Cardiac muscle cell (in vitro differentiated cells and primary cell): ENCODE measurements at places on chromosomes 12 and 14. TPM values are rescaled to one million over a fixed set of nuclear protein-coding genes. Genes with fewer than 3 reads are reported as not detected.

- H3K4me1 ChIP-seq: peaks cover 11% of the 10 kb centered on the region
- H3K36me3 ChIP-seq: no peaks in the 10 kb centered on the region
- H3K27ac ChIP-seq: no peak overlapping the region
- no peak overlapping the region for H3K4me3 ChIP-seq
- H3K27me3 ChIP-seq: no peaks in the 10 kb centered on the region
- no peak for DNase-seq
Observed at GRCh38 chr14:23537351-23538049, 14.1 kb downstream of the ZFHX2 start.

GRCh38 chr12:93812626-93813025 lies 135.5 kb downstream of the CRADD start:
- no peak overlapping the region for H3K27ac ChIP-seq
- no peak overlapping the region for H3K4me3 ChIP-seq
- DNase-seq: no peak
- H3K27me3 ChIP-seq: no peaks in the 10 kb centered on the region
- peaks cover 23% of the 10 kb centered on the region for H3K4me1 ChIP-seq

GRCh38 chr14:75842551-75842950 lies 139.2 kb downstream of the TGFB3 start:
- peak overlapping the region; percentile 62 for H3K27ac ChIP-seq
- H3K4me3 ChIP-seq: no peak overlapping the region
- no peak for DNase-seq
- H3K27me3 ChIP-seq: no peaks in the 10 kb centered on the region

GRCh38 chr14:22159099-22159498 lies 429.9 kb downstream of the DAD1 start:
- H3K4me1 ChIP-seq: no peaks in the 10 kb centered on the region
- no peak overlapping the region for H3K4me3 ChIP-seq
- DNase-seq: no peak
- no peak overlapping the region for H3K27ac ChIP-seq
- peaks cover 2% of the 10 kb centered on the region for H3K27me3 ChIP-seq
- no peaks in the 10 kb centered on the region for H3K36me3 ChIP-seq

DNA sequence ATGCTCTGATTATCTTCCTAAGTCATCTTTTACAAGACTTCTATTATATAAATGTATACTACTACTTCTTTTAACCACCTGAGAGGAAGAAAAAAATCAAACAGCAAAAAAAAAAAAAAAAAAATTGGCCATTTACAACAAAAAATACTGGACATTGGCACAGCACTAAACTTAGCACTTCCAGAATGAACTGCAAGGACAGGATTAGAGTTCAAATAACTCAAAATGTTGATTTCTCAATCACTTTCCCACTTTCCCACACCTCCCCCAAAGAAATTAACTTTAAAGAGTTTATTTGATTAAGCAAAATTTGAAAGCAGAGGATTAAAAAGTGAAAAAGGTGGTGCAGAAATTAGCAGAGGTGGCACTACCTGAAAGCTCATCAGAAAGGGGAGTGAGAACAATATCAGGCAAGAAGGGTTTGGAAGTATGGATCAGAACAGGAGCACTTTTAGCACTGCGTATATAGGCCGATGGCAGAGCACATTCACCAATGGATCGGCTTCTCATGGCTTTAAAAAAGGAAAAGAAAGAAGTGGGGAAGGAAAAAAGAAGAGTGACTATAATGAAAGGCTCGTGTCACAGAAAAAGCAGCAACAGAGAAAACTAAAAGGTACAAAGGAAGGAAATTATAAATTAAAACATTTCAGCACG lies 109.2 kb downstream of the RALGAPA1 start:
- H3K4me3 ChIP-seq: no peak overlapping the region
- no peaks in the 10 kb centered on the region for H3K36me3 ChIP-seq
- H3K27ac ChIP-seq: no peak overlapping the region
- DNase-seq: no peak
- H3K27me3 ChIP-seq: no peaks in the 10 kb centered on the region
- no peaks in the 10 kb centered on the region for H3K4me1 ChIP-seq

- H3K27me3 ChIP-seq: peaks cover 37% of the 10 kb centered on the region
- DNase-seq: no peak
- no peaks in the 10 kb centered on the region for H3K4me1 ChIP-seq
- no peaks in the 10 kb centered on the region for H3K36me3 ChIP-seq
- H3K4me3 ChIP-seq: no peak overlapping the region
Observed at GRCh38 chr14:60632257-60632656, 17.0 kb downstream of the SIX1 start.

DNA sequence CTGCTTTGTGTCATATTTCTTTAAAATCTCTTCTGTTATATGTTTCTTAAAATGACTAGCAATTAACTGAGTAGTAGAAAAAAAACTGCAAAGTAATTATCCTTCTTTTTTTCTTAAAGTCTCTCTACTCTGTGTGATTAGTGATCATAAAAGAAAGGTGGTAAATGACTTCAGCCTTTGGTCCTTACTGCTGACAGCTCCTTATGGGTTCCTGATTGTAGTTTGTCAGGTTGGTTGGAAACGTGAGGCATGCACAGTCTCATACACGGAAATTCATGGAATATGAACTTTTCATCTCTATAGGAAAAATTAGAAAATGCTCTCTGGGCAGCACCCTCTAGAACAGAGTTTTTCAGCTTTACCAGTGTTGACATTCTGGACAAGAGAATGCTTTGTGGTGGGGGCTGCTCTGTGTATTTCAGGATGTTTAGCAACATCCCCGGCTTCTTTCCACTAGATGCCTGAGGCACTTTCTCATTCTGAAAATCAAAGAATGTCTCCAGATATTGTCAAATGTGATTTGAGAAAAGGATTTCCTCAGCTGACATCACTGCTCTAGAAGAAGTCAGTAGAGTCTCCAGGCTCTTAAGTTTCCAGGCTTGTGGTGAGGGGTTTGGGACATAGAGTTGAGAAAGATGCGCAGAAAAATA lies 121.0 kb downstream of the PIK3C2G start:
- no peaks in the 10 kb centered on the region for H3K36me3 ChIP-seq
- no peaks in the 10 kb centered on the region for H3K27me3 ChIP-seq
- no peak overlapping the region for H3K27ac ChIP-seq
- no peak overlapping the region for H3K4me3 ChIP-seq
- DNase-seq: no peak
- peaks cover 28% of the 10 kb centered on the region for H3K4me1 ChIP-seq

- peaks cover 5% of the 10 kb centered on the region for H3K4me1 ChIP-seq
- H3K4me3 ChIP-seq: no peak overlapping the region
- DNase-seq: no peak
- no peaks in the 10 kb centered on the region for H3K36me3 ChIP-seq
- no peak overlapping the region for H3K27ac ChIP-seq
Observed at GRCh38 chr12:5489760-5490406, 58.0 kb downstream of the NTF3 start.

GRCh38 chr12:89461649-89462612 lies 62.7 kb downstream of the GALNT4 start:
- peaks cover 6% of the 10 kb centered on the region for H3K4me1 ChIP-seq
- peak overlapping the region; percentile 19 for H3K27ac ChIP-seq
- H3K36me3 ChIP-seq: no peaks in the 10 kb centered on the region
- H3K27me3 ChIP-seq: no peaks in the 10 kb centered on the region
- peak; percentile 65 for DNase-seq

GRCh38 chr12:132561427-132562156 lies 48.8 kb downstream of the LRCOL1 start:
- no peak overlapping the region for H3K27ac ChIP-seq
- H3K27me3 ChIP-seq: no peaks in the 10 kb centered on the region
- H3K4me3 ChIP-seq: no peak overlapping the region
- H3K4me1 ChIP-seq: no peaks in the 10 kb centered on the region
- H3K36me3 ChIP-seq: no peaks in the 10 kb centered on the region
- DNase-seq: no peak

DNA sequence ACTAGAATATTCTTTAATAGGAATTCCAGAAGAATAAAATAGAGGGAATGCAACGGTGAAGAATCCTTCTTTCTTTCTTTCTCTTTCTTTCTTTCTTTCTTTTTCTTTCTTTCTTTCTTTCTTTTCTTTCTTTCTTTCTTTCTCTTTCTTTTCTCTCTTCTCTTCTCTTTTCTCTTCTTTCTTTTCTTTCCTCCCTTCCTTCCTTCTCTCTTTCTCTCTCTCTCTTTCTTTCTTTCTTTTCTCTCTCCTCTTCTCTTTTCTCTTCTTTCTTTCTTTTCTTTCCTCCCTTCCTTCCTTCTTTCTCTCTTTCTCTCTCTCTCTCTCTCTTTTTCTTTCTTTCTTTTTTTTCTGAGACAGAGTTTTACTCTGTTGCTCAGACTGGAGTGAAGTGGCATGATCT lies 160.8 kb upstream of the PRICKLE1 start:
- H3K4me3 ChIP-seq: no peak overlapping the region
- H3K36me3 ChIP-seq: no peaks in the 10 kb centered on the region
- no peaks in the 10 kb centered on the region for H3K27me3 ChIP-seq
- H3K27ac ChIP-seq: no peak overlapping the region

DNA sequence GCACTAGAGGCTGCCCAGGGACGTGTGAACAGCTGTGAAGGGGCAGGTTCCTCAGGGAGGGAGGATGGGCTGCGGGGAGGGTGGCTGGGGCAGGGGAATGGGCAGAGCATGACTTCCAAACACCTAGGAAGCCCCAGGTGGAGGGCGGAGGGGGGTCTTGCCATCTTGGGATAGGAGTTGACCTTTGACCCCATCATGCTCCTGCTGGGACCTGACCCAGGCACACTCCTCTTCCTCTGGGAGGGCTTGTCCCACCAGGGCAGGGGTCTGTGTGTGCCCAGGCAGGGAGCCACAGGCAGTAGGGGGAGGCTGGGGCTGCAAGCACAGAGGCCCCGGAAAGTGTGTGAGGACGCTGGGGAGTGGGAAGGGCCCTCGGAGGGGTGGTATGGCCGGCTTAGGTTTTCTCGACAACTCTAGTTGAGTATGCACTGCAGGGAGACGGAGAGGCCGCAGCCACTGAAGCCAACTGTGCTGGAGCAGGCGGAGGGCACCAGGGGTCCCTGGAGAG lies 3.3 kb upstream of the ANKRD9 start:
- H3K27me3 ChIP-seq: no peaks in the 10 kb centered on the region
- H3K27ac ChIP-seq: no peak overlapping the region
- peaks cover 3% of the 10 kb centered on the region for H3K4me1 ChIP-seq
- no peak overlapping the region for H3K4me3 ChIP-seq
- DNase-seq: no peak
- H3K36me3 ChIP-seq: no peaks in the 10 kb centered on the region

- H3K27ac ChIP-seq: no peak overlapping the region
- H3K27me3 ChIP-seq: no peaks in the 10 kb centered on the region
- no peaks in the 10 kb centered on the region for H3K4me1 ChIP-seq
Observed at GRCh38 chr14:54838931-54839512, 63.6 kb downstream of the GCH1 start.

DNA sequence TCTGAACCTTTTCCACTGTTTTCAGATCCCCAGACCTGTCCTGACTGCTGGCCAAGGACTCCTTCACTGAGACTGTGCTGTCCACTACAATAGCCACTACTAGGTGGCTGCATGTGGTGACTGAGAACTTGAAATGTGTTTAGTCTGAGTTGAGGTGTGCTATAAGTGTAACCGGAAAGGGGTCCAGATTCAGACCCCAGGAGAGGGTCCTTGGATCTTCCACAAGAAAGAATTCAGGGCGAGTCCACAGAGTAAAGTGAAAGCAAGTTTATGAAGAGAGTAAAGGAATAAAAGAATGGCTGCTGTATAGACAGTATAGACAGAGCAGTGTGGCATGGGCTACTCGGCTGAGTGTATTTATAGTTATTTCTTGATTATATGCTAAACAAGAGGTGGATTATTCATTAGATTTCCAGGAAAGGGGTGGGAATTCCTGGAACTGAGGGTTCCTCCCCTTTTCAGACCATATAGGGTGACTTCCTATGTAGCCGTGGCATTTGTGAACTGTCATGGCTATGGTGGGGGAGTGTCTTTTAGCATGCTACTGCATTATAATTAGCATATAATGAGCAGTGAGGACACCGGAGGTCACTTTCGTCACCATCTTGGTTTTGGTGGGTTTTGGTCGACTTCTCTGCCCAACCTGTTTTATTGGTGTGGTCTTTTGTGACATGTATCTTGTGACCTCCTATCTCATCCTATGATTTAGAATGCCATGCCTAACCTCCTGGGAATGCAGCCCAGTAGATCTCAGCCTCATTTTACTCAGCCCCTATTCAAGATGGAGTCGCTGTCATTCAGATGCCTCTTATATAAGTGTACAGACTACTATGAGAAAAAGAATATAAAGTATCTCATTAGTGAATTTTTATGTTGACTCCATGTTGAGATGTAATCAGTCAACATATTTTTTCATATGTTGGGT lies 70.0 kb upstream of the SRSF5 start:
- H3K36me3 ChIP-seq: no peaks in the 10 kb centered on the region
- H3K4me3 ChIP-seq: no peak overlapping the region
- peak overlapping the region; percentile 89 for H3K27ac ChIP-seq
- H3K4me1 ChIP-seq: peaks cover 59% of the 10 kb centered on the region
- peak; percentile 52 for DNase-seq
- no peaks in the 10 kb centered on the region for H3K27me3 ChIP-seq

GRCh38 chr12:43285159-43285598 lies 266.8 kb downstream of the ADAMTS20 start:
- DNase-seq: peak; percentile 85
- no peak overlapping the region for H3K27ac ChIP-seq
- peaks cover 33% of the 10 kb centered on the region for H3K4me1 ChIP-seq
- H3K4me3 ChIP-seq: no peak overlapping the region
- H3K27me3 ChIP-seq: no peaks in the 10 kb centered on the region
- no peaks in the 10 kb centered on the region for H3K36me3 ChIP-seq

- peaks cover 9% of the 10 kb centered on the region for H3K4me1 ChIP-seq
- H3K4me3 ChIP-seq: no peak overlapping the region
- H3K36me3 ChIP-seq: no peaks in the 10 kb centered on the region
- DNase-seq: no peak
Observed at GRCh38 chr14:93306812-93307211, 26.0 kb downstream of the BTBD7 start.

- H3K4me1 ChIP-seq: no peaks in the 10 kb centered on the region
- peaks cover 37% of the 10 kb centered on the region for H3K27me3 ChIP-seq
- H3K27ac ChIP-seq: no peak overlapping the region
- H3K4me3 ChIP-seq: no peak overlapping the region
- no peak for DNase-seq
Observed at GRCh38 chr12:53869500-53869899, 69.1 kb upstream of the HOXC13 start.

DNA sequence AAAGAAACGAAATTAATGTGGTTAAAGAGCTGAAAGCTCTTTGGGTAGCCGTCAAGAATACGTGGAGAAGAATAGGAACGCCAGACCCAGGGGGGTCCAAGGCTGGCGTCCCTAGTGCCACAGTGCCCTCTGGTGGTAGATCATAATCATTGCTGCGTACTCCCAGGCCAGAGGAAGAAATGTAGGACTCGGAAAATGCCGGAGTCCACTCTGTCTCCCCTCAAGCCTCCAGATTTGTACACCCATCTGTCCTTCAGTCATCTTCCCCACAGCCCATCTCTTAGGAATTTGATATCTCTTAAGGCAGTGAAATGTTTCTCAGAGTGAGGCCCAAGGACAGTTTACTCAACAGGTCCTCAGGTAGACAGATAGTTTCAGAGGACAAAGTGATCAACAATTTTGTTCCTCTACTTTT lies 25.4 kb upstream of the PLEKHG6 start:
- no peaks in the 10 kb centered on the region for H3K36me3 ChIP-seq
- no peak overlapping the region for H3K4me3 ChIP-seq
- H3K27me3 ChIP-seq: no peaks in the 10 kb centered on the region
- no peaks in the 10 kb centered on the region for H3K4me1 ChIP-seq
- H3K27ac ChIP-seq: no peak overlapping the region

Gene SLC25A21
- 0.63 and 4.8 TPM in 2 replicates for total RNA-seq

Gene RBM19
- total RNA-seq: 28.1 and 30.8 TPM in 2 replicates

Gene C12orf56
- not detected in 2 replicates for total RNA-seq

Gene RTL1
- 0.04 and 0.15 TPM in 2 replicates for total RNA-seq

Gene TCTN1
- 35.1 and 54.1 TPM in 2 replicates for total RNA-seq

Gene DNAH10
- 0.77 and 1.1 TPM in 2 replicates for total RNA-seq

Gene DAO
- total RNA-seq: not detected in 2 replicates

Gene CKB
- 169 and 324 TPM in 2 replicates for total RNA-seq

Gene GDF3
- not detected in 2 replicates for total RNA-seq

Gene TEX52
- total RNA-seq: not detected in 2 replicates

Gene CD163L1
- total RNA-seq: 0.18 TPM in 1 of 2 replicates, not detected in the other

Gene CNTN1
- total RNA-seq: 4.7 and 5.1 TPM in 2 replicates

Gene ACOT4
- total RNA-seq: 0.24 and 0.42 TPM in 2 replicates

Gene MEG3
- total RNA-seq: not detected in 2 replicates

Gene KRT7
- 0.21 and 0.36 TPM in 2 replicates for total RNA-seq
